ENCODE measurements at places on chromosomes 6 and 20.

DNA sequence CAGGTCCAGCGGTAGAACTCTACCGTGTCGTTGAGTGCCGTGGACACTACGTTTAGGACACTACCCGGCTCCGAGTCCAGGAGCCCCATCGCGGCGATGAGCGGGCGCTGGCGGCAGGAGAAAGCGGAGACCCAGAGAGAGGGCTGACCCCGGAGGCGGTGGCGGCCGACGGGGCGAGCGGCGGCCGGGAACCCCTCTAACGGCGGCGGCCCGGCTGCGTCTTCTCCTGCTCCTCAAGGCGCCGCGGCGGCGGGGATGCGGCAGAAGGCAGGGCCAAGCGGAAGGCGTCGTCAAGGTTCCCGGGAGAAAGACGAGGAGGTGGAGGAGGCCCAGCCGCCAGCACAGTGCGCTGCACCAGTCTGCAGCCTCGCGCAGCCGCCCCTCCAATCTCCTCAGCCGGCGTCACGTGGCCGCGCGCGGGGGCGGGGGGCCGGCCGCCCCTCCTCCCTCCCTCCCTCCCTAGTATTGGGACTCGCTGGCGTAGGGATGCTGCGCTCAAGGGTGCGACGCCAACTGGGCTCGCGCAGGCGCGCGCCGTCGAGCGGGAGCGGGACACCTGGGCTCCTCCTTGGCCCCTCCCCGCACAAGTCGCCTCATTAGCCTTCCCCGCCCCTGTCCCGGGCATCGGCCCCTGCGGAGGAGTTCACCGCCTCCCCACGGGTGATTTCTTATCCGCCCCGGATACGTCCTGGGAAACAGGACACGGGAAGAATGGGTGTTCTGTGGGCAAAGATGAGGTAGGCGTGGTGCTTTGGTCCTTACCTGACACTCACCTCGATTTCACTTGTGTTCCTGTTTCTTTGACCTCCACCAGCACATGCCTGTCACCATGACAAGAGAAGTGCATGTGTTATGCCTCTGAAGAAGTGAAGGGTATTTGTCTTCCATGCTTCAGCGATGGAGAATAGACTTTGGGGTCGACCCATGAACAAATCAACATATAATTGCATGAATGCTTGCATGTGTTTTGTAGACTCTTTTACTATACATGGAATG, at the start of gene ELOVL4:
TSS of gene ELOVL4 (minus strand) at position 363 of the 996 bp plus-strand sequence. CDS start at position 89, 274 bp downstream.
- DNase-seq = peak; percentile 76

- no peak for DNase-seq
Measured at GRCh38 chr6:38796006-38796405, 80.9 kb downstream of the DNAH8 start.

GRCh38 chr6:52227495-52227894, 16.8 kb downstream of the IL17F start:
- DNase-seq = no peak

- DNase-seq = no peak
Measured at GRCh38 chr20:37228656-37229055, 33.0 kb downstream of the GHRH start.

DNA sequence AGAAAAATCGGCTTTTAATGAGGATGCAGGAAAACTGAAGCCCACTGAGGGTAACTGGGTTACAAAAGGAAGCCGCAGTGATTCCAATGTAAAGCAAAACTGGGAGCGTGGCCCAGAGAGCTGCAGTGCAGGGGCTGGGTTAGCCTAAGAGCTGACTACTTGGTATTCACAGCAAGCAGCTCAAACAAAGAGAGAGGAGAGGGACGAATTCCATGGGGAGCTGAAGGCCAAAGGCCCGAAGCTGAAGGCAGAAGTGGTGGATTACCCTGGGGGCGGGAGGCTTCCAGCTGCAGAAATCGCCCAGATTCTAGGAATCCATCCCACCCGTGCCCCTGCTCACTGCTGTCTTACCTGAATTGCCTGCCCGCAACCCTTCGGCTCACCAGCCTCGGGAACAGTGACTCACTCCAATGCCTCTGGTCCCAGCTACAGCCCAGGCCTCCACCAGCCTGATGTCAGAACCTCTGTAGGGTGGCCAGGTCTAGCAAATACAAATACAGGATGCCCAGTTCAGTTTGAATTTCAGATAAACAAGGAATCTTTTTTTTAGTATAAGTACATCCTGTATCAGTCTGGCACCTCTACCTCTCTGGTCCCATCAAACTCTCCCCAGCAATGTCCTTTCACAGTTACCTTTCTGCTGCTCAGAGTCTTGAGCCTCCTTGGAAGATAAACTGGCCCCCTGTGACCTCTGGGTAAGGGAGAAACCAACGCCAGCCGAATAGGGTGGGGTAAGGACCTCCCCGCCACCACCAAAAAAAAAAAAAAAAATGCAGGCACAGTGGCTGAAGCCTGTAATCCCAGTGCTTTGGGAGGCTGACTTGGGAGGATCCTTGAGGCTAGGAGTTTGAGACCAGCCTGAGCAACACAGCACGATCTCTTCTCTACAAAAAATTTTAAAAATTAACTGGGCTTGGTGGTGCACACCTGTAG, 14.6 kb upstream of the ZMYND8 start:
- no peak for DNase-seq

GRCh38 chr6:107077710-107078109, 37.6 kb downstream of the BEND3 start:
- DNase-seq = no peak

GRCh38 chr20:57622579-57623381, 2.6 kb upstream of the ZBP1 start:
- peak; percentile 78 for DNase-seq

DNA sequence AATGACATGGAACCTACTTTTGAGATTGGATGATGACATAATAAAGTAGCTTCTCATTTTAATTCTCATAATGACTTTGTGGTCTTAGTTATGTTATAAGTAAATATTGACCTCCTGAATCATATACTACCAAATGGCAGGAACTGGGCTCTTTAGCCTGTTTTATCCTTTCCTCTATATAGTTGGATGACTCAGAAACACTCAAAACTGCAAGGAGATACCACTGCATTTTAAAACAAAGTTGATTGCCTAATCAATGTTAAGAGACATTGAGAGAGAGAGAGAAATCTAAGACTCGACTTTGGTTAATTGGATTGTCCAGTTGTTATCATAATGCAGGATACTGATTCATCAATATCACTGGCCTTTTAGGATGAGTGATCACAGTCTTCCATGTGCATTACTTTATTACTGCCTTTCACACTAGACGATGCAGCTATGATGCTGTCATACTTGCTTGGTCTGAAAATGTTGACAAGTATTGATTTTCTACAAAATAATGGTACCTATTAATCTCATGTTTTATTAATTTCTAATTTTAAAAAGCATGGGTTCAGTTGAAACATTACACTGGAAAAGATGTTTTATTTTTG, 320.0 kb downstream of the NKAIN2 start:
- DNase-seq = no peak

DNA sequence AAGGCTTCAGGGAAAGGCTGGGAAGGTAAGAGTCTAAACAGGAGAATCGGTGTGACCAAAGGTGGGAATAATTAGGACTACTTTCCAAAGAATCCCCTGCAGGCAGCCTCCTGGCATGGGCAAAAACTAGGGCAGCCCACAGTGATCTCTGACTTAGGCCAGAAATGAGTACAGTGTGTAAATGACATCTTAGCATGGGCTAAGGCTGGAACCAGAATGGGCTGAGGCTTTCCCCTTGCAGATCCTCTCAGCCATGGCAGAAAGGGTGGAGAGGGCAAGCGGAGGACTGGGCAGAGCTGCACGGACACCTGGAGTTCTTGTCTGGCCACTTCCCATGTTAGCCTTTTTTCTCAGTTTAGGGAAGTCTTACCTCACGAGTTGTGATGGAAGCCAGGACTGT, 69.9 kb upstream of the FOXQ1 start:
- DNase-seq = no peak

DNA sequence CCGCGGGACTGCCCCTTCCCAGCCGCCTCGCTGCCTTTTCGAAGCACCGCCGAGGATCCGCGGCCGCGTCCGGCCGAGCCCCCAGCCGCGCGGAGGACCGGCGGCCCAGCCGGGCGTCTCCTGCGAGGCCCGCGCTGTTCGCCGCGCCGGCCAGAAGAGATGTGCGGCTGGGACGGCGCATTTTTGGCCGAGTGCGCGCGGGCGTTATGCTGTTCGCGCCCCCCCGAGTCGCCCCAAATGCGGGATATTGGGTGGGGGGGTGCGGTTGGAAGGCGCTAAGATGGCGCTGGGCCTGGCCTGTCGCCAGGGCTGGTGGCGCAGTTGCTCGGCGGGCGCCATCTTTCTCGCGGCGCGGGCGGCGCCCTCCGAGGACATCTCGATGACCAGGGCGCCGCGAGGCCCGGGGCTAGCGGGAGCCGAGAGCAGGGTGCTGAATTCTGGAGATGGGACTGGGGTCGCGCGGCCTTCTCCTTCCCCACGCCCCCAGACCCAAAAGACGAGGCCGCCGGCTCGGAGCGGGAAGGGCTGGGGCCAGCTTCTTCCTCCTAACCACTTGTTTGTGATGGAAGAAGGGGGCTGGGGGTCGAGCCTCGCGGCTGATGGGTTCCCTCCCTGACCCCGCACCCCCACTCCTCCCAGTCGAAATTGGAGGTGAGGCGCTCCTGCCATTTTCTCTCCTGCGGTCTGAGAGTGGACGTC, 1.5 kb downstream of the BICRAL start:
- DNase-seq = peak; percentile 86

GRCh38 chr6:77740380-77740779, 87.5 kb downstream of the MEI4 start:
- no peak for DNase-seq

GRCh38 chr20:731891-732560, 36.3 kb downstream of the SLC52A3 start:
- no peak for DNase-seq

DNA sequence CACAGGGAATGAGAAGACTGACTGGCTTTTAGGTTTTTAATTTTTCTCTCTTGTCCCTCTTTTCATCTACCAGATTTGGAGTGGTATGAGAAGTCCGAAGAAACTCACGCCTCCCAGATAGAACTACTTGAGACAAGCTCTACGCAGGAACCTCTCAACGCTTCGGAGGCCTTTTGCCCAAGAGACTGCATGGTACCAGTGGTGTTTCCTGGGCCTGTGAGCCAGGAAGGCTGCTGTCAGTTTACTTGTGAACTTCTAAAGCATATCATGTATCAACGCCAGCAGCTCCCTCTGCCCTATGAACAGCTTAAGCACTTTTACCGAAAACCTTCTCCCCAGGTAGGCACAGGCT, 644 bp downstream of the MAD2L1BP start:
- peak; percentile 9 for DNase-seq

DNA sequence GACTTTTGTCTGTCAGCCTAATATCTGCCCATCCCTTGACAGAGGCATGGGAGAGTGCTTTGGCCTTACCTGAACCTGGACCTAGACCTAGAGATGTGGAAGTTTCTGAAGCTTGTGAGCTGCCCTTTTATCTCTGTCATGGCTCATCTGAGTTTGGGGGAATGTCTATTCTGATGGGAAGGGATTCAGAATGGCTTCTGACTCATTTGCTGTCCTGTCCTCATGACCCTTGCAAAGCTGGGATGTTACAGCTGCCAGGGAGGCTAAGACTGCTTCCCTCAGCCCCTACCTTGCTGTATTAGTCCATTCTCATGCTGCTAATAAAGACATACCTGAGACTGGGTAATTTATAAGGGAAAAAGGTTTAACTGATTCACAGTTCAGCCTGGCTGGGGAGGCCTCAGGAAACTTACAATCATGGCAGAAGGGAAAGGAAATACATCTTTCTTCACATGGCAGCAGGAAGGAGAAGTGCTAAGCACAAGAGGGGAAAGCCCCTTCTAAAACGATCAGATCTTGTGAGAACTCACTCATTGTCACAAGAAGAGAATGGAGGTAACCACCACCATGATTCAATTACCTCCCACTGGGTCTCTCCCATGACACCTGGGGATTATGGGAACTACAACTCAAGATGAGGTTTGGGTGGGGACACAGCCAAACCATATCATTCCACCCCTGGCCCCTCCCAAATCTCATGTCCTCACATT, 252.2 kb downstream of the ERMARD start:
- no peak for DNase-seq

DNA sequence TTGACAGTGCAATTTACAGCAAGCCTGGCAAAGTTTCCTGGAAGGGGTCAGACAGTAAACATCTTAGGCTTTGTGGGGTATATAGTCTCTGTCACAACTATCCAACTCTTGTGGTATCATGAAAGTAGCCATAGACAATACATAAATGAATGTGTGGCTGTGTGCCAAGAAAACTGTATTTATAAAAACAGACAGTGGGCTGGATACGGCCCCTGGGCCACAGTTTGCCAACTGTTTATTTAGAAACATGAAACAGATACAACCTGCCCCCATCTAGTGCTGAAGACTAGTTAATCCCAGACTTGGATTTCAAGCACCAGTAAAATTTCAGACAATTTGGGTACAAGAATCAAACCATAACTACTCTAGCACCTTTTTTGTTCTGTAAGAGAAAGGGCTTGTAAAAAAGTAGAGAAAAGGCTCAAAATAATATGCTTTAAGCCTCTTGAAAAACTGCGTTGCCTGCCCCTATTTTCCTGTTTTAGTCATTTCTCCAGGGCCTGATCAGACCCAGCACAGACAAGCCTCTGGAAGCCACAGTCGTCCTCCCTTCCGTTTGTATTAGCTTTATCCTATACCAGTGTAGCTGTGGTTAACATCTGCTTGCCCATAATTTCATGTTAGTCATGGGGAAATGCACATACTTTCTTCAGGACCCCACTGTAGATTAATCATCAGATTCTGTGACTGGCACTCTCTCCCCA, 30.8 kb downstream of the JAG1 start:
- DNase-seq = no peak

GRCh38 chr6:131222773-131223172, 87.5 kb downstream of the AKAP7 start:
- DNase-seq = no peak

GRCh38 chr6:9520417-9521151, 894.3 kb downstream of the TFAP2A start:
- no peak for DNase-seq

DNA sequence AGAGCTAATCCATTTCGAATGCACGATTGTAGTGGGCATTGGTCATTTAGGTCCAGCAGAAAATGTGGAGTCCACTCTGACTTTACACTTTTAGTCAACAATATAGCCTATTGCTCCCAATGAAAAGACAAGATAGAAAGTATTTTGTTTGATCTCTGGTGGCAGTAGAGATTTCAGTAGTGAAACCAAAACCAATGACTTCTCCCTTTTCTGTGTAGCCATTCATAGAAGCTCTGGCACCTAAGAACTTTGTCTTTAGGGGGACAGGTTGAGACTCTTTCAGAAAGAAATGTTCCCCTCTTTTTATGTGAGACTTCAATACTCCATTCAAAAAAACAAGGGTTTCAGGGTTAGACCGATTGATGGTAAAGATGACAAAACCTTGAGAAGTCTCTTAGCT, 510.8 kb upstream of the POU3F2 start:
- DNase-seq = no peak

- DNase-seq = no peak
Measured at GRCh38 chr6:143158113-143158581, 97.5 kb downstream of the AIG1 start.

GRCh38 chr6:46637145-46637544, 15.5 kb downstream of the CYP39A1 start:
- DNase-seq = no peak

DNA sequence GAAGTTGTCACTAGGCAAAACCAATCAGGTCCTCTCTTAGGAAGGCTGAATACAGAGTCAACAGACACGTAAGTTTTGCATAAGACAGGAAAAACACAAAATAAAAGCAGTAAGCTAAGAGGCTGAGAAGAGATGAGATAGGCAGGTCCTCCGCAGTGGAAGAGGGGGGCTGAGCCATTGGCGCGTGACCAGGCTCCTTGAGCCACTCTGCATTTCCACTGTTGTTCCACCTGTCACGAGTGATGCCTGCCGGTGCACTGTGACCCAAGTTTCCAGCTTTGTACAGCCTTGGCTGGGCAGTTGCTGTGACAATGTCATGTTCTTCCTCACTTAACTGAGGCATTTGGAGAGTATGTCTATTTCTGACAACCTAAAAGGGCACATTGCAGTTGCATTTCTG, 58.6 kb downstream of the NUDT3 start:
- no peak for DNase-seq

Data from CD4-positive, alpha-beta T cell treated with Interleukin-10 for 1 hour (primary cell).